ENCODE measurements at places on chromosomes 1 and 21. TPM values are rescaled to one million over a fixed set of nuclear protein-coding genes. Genes with fewer than 3 reads are reported as not detected.

DNA sequence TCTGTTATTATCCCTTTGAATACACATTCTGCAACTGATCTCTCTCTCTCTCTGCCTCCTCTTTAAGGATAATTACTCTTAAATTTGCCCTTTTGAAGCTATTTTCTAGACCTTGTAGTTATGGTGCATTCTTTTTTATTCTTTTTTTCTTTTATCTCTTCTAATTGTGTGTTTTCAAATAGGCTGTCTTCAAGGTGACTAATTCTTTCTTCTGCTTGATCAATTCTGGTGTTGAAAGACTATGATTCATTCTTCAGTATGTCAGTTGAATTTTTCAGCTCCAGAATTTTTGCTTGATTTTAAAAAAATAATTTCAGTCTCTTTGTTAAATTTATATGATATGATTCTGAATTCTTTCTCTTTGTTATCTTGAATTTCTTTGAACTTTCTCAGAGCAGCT is 95.6 kb upstream of the GPR52 start:
- DNase-seq = no peak

GRCh38 chr1:174799136-174799479 is 200.6 kb upstream of the CACYBP start:
- DNase-seq = no peak

The DHRS3 gene
- 52.5 TPM for total RNA-seq

The CDA gene
- not detected for total RNA-seq

The TMEM59 gene
- 409 TPM for total RNA-seq

The MYBPHL gene
- not detected for total RNA-seq

DNA sequence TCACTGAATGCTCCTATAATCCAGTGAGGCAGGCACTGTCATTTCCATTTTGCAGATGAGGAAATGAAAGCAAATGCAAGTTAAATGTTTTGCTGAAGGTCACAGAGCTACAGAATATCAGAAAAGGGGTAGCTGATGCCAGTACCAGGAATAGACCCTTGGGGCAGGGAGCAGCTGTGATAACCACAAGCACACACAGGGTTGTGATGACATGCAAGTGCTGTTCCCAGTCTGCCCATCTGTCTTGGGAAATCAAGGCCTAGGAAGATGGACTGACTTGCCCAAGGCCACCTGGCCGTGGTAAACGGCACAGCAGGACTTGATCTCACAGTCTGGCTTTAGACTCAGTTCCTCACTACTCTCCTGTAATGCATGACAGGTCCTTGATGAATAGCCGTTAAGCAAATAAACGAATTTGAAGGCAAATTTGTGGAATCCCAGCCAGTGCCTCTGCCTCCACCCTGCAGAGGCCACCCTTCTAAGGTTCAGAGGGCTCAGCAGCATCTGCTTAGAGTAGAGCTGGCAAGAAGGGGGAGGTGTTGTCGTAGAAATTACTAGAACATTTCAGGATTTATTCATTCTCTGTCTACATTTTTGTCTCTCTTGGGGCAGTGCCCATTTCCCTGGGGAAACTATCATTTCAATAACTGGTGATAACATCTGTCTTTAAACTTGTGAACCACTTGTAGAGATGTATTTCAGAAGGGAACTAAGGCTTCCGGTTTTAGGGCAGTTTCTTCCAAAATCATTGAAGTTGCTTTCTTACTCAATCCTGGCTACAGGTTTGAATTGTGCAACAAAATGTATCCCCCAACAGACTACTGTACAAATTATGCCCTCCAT is 53.2 kb upstream of the MRPS6 start:
- no peak for DNase-seq

GRCh38 chr1:204025917-204026707 is 46.8 kb upstream of the SOX13 start:
- no peak for DNase-seq

- DNase-seq = no peak
These were observed 74.7 kb downstream of the NTPCR start for GRCh38 chr1:233025157-233025556.

DNA sequence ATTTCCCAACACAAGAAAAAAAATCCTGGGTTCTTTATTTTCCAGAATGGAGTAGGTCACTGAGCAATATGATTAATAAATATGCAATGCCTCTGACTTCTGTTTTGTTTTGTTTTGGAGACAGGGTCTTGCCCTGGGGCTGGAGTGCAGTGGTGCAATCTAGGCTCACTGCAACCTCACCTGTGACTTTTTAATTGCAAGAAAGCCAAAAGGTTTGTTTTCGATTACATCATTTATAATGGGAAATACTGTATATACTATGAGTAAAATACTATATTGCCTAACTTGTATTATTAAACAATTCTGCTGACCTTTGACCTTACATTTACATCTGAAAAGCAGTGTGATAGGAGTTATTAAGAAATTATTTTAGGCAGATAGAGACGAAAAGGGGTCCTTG is 11.6 kb upstream of the CD46 start:
- DNase-seq = no peak

DNA sequence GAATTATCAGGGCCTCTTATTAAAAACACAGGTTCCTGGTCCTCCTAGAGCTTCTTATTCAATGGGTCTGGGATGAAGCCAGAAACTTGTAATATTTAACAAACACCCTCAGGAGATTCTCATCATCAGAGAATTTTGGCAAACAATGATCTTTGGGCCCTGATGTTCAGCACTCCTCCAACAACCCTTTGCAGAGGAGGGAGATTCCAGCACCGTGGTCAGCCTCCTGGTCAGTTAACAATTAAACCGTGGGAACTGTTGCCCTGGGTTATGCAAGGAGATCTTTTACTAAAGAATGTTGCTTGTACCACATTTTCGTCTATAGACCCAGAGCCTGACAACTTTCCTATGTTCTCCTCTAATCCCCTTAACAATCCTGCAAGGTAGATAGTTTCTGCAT is 294.4 kb downstream of the PLPP3 start:
- no peak for DNase-seq

GRCh38 chr1:57204091-57204490 is 219.8 kb downstream of the DAB1 start:
- no peak for DNase-seq

DNA sequence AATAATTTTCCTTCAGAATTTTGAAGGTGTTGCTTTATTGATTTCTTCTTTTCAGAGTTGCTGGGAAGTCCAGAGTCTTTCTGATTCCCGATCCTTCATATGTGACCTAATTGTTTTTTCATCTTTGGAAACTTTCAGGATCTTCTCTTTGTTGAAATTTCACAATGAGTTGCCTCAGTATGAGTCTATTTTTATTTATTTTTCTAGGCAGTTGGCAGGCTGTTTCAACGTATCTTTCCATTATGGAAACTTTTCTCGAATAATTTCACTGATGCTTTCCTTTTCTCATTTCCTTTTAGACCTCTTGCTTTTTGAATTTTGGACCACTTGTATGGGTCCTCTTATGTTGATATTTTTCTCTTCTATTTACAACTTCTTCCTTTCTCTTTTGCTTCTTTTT is 354.3 kb downstream of the TGFB2 start:
- no peak for DNase-seq

DNA sequence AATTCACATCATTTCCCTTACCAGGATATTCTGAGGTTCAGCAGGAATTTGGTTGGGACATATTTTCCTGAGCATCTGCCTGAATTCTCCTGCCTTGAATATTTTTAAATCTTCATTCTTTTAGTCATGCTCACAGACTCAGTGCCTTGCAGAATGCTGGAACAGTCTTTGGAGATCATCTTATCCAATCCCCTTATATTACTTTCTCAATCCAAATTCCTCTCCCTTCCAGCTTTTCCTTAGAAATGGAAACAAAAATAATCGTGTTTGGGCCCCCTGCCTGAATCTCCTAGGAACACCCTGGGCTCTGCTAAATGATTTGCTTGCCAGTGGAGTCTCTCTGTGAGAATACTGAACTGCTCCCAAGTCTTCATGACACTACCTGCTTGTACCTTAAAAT is 38.4 kb downstream of the LHX8 start:
- no peak for DNase-seq

DNA sequence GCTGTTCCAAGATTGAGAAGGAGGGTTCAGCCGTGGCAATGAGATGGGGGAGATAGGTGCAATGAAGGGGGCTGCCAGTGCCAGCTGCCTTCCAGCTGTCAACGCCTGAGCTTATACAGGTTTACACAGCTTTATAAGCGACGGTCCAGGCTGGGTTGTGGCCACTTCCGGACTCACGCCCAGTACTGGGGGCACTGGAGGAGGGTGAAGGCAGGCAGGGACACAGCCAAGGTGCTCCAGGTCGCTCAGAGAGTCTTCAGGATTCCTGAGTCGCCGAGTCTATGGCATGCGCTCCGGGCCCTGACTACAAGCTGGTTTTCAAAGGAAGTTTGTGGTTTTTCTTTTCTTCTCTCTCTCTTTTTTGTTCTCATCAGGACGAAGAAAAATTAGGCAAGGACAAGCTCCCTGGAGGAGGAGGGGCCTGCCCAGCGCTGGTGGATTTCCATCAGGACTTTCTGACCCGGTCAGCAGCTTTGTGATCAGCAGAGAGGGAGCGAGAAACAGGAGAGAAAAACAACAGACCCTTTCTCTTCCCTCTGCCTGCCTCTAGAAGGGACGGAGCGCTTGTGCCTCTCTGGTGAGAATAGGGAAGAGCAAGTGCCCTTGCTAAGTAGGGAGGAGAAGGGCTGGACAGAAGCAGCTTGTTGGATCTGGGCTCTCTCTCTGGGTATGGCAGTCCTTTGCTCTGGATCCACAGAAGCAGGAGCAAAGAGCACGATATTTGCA is at the start of gene MINDY1:
MINDY1 (minus strand) TSS at position 576 of the 726 bp plus-strand sequence. CDS start 4,285 bp downstream, outside the sequence.
- DNase-seq = peak; percentile 88

DNA sequence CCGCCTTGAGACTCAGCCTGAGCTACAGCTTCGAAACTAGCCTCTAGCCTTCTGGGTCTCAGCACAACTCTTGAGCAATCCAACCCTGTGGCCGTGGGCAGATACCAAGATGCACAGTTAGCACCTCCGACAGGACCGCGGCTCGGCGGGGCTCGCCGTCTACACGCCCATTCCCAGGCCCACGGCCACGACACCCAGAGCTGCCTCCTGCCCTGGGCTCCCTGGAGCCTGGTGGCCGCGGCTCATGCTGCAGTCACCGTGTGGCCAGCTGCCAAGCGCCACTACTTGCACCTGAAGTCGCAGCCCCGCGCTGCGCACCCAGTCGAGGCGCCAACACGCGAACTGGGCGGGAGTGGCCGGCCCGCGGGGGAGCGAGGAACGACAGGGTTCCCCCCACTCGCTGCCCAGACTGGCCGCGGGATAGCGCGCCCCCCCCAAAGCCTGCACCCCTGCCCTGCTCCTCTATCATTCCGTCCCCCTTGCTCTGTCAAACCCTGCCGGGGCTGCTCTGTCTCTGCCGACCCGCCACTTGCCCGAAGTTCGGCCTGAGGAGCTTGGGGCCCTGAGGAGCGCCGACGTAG is 729 bp upstream of the CDCA8 start:
- no peak for DNase-seq

The SPATA45 gene
- total RNA-seq = not detected

GRCh38 chr1:234957330-234958065 is 171.1 kb downstream of the TOMM20 start:
- no peak for DNase-seq

The PTPRF gene
- total RNA-seq = 45.1 TPM

The UCHL5 gene
- total RNA-seq = 26.7 TPM

GRCh38 chr1:2391931-2392509 is 379 bp downstream of the RER1 start:
- DNase-seq = no peak

GRCh38 chr1:55474168-55474786 is 259.1 kb upstream of the USP24 start:
- DNase-seq = no peak

GRCh38 chr1:61420909-61421835 is 303.8 kb downstream of the TM2D1 start:
- DNase-seq = no peak

GRCh38 chr1:84889437-84889836 is 3.6 kb downstream of the LPAR3 start:
- no peak for DNase-seq

DNA sequence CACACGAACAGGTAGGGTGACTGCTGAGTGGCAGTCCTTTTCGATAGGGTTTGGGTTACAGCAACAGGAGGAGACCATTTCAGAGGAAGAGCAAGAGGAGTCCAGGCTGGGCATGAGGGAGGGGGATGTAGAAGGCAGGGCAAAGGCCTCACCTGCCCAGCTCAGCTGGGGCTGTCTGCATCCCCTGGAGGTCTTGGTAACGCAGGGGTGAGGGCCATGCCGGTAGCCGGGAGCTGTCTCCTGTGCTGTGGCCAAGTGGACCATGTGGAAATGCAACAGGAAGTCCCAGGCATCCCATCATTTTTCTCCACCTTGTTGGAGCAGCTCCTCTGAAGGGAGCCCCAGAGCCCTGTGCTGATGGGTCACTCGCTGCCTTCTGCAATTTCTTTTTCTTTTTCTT is 105.4 kb upstream of the C1orf174 start:
- no peak for DNase-seq

The OR6N1 gene
- not detected for total RNA-seq

- no peak for DNase-seq
These were observed 118.4 kb downstream of the RERE start for GRCh38 chr1:8698937-8699447.

DNA sequence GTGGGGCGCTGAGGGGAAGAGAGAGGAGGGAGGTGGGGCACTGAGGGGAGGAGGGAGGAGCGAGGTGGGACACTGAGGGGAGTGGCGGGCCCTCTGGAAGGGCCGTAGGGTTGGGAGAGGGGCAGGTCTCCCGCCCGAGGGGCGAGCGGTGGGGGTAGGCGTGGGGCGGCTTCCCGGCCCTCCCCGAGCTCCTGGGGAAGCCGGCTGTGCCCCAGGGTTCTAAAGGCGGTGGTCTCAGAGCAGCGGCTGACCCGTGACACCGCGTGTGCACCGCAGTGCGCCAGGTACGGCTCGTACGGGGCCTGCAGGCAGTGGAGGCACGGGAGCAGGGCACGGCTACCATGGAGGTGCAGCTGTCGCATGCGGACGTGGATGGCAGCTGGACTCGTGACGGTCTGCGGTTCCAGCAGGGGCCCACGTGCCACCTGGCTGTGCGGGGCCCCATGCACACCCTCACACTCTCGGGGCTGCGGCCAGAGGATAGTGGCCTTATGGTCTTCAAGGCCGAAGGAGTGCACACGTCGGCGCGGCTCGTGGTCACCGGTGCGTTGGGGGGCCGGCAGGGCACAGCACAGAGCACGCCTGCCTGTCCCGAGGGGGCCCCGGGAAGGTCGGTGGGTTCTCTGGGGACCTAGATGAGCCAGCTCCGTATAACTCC is 68.5 kb downstream of the OBSCN start:
- DNase-seq = peak; percentile 78

The CA6 gene
- not detected for total RNA-seq

The KIF17 gene
- total RNA-seq = 0.11 TPM

GRCh38 chr1:182682898-182683501 is 1.4 kb downstream of the RGS8 start:
- DNase-seq = no peak

GRCh38 chr1:220045356-220046051 is 801 bp downstream of the EPRS1 start:
- no peak for DNase-seq
